BJ (cell line): ENCODE measurements at places on chromosomes 7 and 10.

DNA sequence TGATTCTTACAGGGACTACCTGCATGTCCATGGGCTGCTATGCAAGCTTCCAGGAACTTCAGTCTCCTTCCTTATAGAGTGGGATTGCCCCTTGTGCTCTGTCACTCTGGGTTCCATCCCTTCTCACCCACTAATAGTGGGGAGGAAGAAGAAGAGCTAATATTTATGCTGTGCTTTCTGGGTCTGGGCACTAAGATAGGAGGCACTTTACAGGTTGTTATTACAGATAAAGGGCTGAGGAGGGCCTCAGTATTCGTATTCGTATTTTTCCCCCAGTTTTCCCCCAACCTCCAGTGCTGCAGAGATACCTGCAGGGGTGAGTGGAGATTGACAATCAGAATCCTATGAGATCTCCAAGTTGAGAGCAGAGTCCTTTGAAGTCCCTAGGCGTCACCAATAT, 14.2 kb downstream of the HK1 start:
- DNase-seq: no peak

- no peak for DNase-seq
These were observed 138.8 kb upstream of the SHH start for GRCh38 chr7:155950898-155951553.

DNA sequence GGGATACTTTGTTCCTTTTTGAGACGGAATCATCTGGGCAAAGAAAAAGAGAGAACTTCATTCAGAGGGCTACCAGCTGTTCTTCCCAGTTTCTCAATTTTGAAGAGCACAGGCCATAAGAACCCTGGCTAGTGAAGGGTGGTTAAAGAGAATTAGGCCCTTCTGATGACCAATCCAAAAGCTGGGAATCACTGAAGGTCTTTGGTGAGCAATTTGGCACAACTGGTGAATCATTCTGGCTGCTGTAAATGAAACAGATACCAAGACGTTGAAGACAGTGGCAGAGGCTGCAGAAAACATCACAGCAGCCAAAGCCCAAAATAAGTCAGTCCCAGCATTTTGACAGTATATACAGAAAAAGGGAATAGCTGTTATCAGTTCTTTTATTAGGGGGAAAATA, 5.1 kb downstream of the RAPGEF5 start:
- no peak for DNase-seq

DNA sequence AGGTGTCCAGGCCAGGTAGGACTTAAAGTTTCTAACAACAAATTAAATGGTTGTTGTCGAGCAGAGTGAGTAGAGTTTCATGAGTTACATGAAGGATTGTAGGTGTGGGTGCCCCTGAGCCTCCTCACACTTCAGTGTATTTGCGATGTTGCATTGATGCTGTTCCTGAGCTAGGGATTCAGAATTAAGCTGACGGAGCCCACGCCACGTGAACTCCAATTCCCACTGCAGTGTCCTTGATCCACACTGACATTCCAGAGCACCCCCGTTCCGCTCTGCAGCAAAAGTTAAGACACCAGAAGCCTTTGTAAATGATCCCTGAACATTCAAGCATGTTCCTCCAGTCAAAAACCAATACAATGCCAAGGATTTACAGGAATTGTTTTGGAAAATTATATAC, 78.8 kb upstream of the SEC61G start:
- no peak for DNase-seq

- DNase-seq: no peak
These were observed 22.0 kb downstream of the LRRD1 start for GRCh38 chr7:92156990-92157389.
